ENCODE measurements at places on chromosomes 2 and 18.

- no peak for DNase-seq
Measured at GRCh38 chr2:12597610-12598009, 119.1 kb upstream of the TRIB2 start.

DNA sequence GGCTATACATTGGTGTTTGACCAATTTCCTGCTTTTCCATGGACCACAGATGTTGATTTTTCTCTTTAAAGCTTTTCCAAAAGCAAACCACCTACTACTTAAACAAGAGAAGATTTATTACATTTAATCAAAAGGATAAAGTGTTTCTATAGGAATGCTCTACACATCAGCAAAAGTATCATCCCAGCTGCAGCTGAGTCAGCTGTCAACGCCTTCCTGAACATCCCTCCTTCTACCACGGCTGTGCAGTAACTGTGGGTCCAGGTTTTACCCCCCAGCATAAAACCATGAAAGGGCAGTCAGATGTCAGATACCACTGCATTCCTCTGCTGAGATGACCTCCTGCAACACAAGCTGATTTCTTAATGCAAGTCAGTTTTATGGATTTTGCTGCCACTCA lies 524.5 kb upstream of the MEX3C start:
- DNase-seq: no peak

GRCh38 chr2:100246163-100247145 lies 75.8 kb downstream of the LONRF2 start:
- DNase-seq: no peak

- DNase-seq: no peak
Measured at GRCh38 chr2:85303780-85304531, 23.8 kb downstream of the TGOLN2 start.

GRCh38 chr2:120604767-120605166 lies 130.9 kb upstream of the GLI2 start:
- DNase-seq: no peak

DNA sequence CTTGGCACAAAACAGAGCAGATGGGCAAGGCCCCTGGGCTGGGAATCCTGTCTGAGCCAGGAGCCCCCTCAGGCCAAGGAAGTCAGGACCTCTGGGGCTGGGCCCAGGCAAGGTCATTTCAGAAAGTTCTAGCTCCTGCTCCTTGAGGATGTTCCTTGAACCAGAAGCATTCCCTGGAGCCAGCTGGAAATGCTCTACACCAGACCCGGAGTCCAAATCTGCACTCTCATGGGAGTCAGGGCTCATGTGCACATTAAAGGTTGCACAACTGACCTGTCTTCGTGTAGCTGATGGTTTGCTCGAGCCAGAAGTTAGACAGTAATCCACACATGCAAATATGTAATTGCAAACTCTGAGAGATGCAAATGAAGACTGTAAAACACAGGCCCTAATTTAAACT lies 18.0 kb downstream of the PARD6G start:
- no peak for DNase-seq

GRCh38 chr18:11387880-11388279 lies 221.5 kb upstream of the SLC35G4 start:
- no peak for DNase-seq

DNA sequence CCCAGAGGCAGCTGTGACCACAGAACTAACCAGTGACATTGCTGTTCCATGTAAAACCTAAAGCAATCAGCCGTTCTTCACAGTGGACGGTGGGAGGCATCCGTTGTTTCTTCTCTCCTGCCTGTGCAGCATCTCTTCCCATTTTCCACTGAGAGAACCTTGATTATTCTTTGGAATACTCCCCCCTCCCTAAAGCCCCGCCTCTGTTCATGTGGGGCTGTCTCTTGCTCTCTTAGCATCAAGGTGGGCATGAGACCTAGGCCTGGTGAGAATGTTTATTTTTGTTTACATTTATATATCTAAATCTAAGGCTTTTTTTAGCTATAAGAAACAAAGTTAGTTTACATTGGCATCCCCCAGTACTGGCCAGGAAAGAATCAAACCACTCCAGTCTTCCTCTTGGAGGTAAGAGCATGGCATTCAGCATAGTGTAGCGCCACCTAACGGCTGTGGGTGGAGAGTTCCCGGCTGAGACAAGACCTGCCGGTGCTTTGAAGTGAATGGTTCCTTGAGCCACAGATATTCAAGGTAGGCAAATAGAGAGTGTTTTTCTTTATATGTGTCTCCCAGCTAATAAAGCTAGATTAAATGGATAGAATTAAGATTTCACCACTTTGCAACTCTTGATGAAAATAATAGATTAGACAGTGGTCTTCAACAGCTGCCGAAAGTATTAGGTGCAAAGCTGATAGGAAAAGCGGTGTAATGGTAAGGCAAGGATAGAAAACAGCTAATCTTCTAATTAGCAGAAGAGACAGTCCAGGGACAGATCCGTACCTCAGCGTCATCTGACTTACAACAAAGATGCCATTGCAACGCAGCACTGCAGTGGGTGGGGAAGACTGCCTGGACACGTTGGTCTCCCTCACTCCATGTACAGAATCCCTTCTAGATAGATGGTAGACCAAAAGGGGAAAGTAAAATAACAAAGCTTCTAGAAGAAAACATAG lies 219.6 kb upstream of the RAB12 start:
- DNase-seq: no peak
